Effector memory CD8-positive, alpha-beta T cell (primary cell): ENCODE measurements at places on chromosomes 12 and 14.
A peak's percentile ranks its signal among the peaks of the same experiment; 100 is the strongest.

DNA sequence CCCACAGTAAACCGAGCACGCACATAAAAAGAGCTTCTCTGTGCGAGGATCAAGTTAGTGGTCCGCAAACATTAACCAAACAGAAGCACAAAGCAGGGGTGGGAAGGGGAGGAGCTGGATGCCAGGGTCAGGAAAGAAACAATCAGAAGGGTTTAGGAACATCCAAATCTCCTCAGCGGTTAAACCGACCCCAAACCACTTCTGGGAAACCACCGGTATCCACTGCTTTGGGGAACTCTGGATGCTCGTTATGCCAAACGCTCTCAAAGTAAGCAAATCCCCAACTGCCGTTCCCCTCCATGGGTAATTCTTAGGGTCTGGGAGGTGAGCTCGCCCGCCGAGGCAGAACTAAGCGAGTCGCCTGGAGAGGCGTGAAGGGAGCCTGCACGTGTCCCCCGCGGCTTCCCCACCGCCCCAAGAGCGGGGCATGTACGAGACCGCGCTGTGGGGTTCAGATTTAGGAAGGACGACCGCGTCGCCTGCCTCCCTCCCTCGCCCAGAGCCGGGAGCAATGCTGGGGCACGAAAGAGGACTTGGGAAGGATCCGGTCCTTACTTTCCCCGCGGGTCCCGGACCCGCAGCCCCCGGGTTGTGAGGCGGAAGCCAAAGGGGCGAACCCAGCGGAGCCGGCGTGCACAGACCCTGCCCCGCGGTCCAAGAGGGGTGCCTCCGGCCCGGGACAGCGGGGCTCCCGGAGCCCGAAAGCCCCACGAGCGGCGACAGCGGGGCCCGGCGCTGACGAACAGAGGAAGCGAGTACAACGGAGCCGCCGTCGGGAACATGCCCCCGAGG lies 711 bp downstream of the SBNO1 start:
- peak overlapping the region; percentile 88 for H3K27ac ChIP-seq
- H3K27me3 ChIP-seq: no peaks in the 10 kb centered on the region
- peaks cover 39% of the 10 kb centered on the region for H3K36me3 ChIP-seq
- peak overlapping the region; percentile 85 for H3K4me3 ChIP-seq
- DNase-seq: peak; percentile 9

DNA sequence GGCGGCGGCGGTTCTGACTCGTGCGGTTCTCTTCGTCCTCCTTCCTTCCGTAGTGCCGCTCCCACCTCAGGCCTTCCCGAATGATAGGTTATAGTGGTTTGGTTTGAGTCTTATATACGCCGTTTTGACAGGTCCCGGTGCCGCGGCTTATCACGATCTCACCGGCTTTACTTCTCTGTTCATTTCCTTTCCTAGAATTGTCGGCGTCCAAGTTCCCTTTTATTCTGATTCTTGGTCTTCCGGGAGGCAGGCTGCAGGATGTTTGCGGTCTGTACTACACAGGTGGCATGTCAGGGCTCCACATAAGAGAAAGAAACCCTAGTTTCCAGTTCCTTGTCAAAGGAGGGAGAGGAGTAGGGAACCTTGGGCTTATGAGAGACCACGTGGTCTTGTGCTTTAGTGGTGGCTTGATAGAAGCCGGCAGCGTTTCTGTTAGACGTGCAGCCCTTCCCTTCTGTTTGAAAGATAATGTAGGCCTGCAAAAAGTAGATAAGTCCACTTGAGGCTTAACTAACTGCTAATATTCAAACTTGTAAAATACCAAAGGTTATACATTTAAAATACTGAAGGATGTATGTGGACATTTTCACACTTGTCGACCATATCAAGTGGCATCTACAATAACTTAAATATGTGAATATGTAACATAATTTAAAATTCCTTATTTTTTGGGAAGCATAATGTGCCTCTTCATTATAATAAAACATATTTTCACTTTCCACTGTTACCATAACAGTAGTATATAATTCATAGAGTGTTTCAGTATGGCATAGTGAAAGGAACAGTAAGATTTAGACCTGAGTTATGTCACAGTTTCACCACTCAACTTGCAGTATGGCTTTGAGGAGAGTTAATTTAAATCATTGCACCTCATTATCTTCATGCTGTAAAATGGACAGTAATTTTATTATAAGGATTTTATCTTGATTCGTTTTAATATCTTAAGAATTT lies 804 bp downstream of the USP15 start:
- no peaks in the 10 kb centered on the region for H3K27me3 ChIP-seq
- peaks cover 24% of the 10 kb centered on the region for H3K36me3 ChIP-seq
- peak overlapping the region; percentile 95 for H3K4me3 ChIP-seq
- peaks cover 42% of the 10 kb centered on the region for H3K4me1 ChIP-seq
- peak overlapping the region; percentile 96 for H3K27ac ChIP-seq
- peak; percentile 30 for DNase-seq

- no peaks in the 10 kb centered on the region for H3K36me3 ChIP-seq
- no peaks in the 10 kb centered on the region for H3K27me3 ChIP-seq
- H3K4me1 ChIP-seq: no peaks in the 10 kb centered on the region
- no peak overlapping the region for H3K4me3 ChIP-seq
- DNase-seq: no peak
These were observed 20.9 kb downstream of the NR1H4 start for GRCh38 chr12:100494538-100494937.

DNA sequence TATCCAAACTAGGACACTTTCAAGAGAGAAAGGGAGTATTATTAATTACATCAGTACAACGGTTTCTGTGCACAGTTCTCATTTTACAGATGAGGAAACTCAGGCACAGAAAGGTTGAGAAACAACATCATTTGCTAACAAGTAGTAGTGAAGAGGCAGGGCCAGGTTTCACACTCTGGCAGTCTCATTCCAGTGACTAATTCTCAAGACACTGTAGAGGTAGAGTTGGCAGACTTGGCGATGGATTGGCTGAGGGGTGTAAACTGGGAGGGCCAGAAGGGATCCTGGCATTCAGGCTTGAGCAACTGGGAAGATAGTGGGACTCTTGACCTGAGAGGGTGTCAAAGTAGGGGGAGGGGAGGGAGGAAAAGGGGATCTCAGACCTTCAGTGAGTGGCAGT lies 73.8 kb upstream of the BDKRB2 start:
- DNase-seq: no peak
- H3K27me3 ChIP-seq: peaks cover 54% of the 10 kb centered on the region
- H3K4me1 ChIP-seq: peaks cover 7% of the 10 kb centered on the region
- H3K36me3 ChIP-seq: no peaks in the 10 kb centered on the region
- no peak overlapping the region for H3K4me3 ChIP-seq

- H3K4me1 ChIP-seq: peaks cover 12% of the 10 kb centered on the region
- H3K27me3 ChIP-seq: no peaks in the 10 kb centered on the region
- DNase-seq: no peak
- H3K36me3 ChIP-seq: peaks cover 8% of the 10 kb centered on the region
- H3K4me3 ChIP-seq: no peak overlapping the region
These were observed 40.5 kb downstream of the CRACR2A start for GRCh38 chr12:3712209-3712992.

GRCh38 chr12:3885277-3886094 lies 12.3 kb upstream of the PARP11 start:
- DNase-seq: peak; percentile 40
- no peaks in the 10 kb centered on the region for H3K27me3 ChIP-seq
- no peak overlapping the region for H3K4me3 ChIP-seq
- no peak overlapping the region for H3K27ac ChIP-seq

- no peak for DNase-seq
- no peaks in the 10 kb centered on the region for H3K4me1 ChIP-seq
- H3K36me3 ChIP-seq: no peaks in the 10 kb centered on the region
- H3K27ac ChIP-seq: no peak overlapping the region
- no peak overlapping the region for H3K4me3 ChIP-seq
- H3K27me3 ChIP-seq: no peaks in the 10 kb centered on the region
These were observed 65.2 kb downstream of the NINJ2 start for GRCh38 chr12:597926-598568.

GRCh38 chr14:51441001-51441400 lies 201.0 kb downstream of the TMX1 start:
- no peak overlapping the region for H3K4me3 ChIP-seq
- H3K27ac ChIP-seq: no peak overlapping the region
- peaks cover 59% of the 10 kb centered on the region for H3K27me3 ChIP-seq
- DNase-seq: no peak

GRCh38 chr12:2752676-2753371 lies 41.9 kb upstream of the FKBP4 start:
- peak; percentile 75 for DNase-seq
- peaks cover 5% of the 10 kb centered on the region for H3K4me1 ChIP-seq
- peaks cover 4% of the 10 kb centered on the region for H3K36me3 ChIP-seq
- no peak overlapping the region for H3K4me3 ChIP-seq
- H3K27me3 ChIP-seq: peaks cover 80% of the 10 kb centered on the region
